ENCODE measurements at places on chromosomes 4 and X. TPM values are rescaled to one million over a fixed set of nuclear protein-coding genes. Genes with fewer than 3 reads are reported as not detected.

- no peak overlapping the region for H3K27ac ChIP-seq
- no peaks in the 10 kb centered on the region for H3K36me3 ChIP-seq
- DNase-seq = no peak
- no peaks in the 10 kb centered on the region for H3K27me3 ChIP-seq
Observed at GRCh38 chr4:173121076-173121561, 47.5 kb upstream of the GALNT7 start.

DNA sequence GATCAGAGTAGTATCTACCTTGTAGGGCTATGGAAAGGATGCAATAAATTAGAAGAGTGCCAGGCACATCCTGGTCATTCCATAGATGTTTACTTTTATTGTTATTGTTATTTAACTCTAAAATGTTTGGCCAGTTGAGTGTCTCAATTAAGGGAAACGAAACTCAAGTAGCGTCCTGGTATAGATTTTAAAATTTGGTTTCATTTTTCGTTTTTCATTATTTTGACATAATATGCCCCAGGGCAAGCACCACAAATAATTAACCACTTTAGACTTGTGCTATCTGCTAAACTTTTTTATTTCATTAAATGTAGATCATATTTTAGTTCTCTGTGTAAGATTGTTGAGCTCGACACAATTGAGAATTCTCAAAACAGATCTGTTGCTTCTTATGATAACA, 179.7 kb upstream of the PRPS2 start:
- no peaks in the 10 kb centered on the region for H3K36me3 ChIP-seq
- H3K4me3 ChIP-seq = no peak overlapping the region
- no peak overlapping the region for H3K27ac ChIP-seq
- no peaks in the 10 kb centered on the region for H3K4me1 ChIP-seq
- DNase-seq = no peak
- H3K27me3 ChIP-seq = peaks cover 9% of the 10 kb centered on the region

- no peaks in the 10 kb centered on the region for H3K4me1 ChIP-seq
- H3K4me3 ChIP-seq = no peak overlapping the region
- H3K36me3 ChIP-seq = no peaks in the 10 kb centered on the region
- no peaks in the 10 kb centered on the region for H3K27me3 ChIP-seq
Observed at GRCh38 chr4:144750348-144750747, 104.4 kb downstream of the HHIP start.

- H3K27ac ChIP-seq = no peak overlapping the region
- no peaks in the 10 kb centered on the region for H3K27me3 ChIP-seq
- H3K4me3 ChIP-seq = no peak overlapping the region
- DNase-seq = no peak
- H3K4me1 ChIP-seq = no peaks in the 10 kb centered on the region
- no peaks in the 10 kb centered on the region for H3K36me3 ChIP-seq
Observed at GRCh38 chr4:127240764-127241105, 392.0 kb upstream of the INTU start.

- no peak overlapping the region for H3K4me3 ChIP-seq
- H3K27me3 ChIP-seq = peaks cover 3% of the 10 kb centered on the region
- H3K27ac ChIP-seq = no peak overlapping the region
- no peaks in the 10 kb centered on the region for H3K36me3 ChIP-seq
- DNase-seq = no peak
Observed at GRCh38 chrX:68599256-68600152, 48.0 kb upstream of the STARD8 start.

DNA sequence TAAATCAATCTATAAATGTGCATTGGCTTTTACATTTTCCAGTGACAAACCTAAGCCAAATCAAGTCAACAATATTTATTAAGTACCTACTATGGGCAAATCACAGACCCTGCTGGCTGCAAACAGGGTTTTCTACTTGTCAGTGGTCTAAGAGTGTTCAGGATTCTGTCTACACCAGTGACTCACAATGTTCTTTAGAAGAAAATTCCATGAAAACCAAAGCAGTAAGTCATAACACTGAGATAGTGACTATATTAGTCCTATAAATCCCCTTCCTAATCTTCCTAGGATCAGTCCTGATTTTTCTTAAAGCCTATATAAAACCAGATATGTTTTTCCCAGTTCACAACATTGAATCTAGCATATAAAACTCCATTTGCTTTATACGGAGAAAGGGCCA, 69.7 kb downstream of the PPP3CA start:
- H3K4me1 ChIP-seq = peaks cover 51% of the 10 kb centered on the region
- no peak for DNase-seq
- no peak overlapping the region for H3K4me3 ChIP-seq
- no peaks in the 10 kb centered on the region for H3K27me3 ChIP-seq

GRCh38 chrX:12379671-12380070, 241.4 kb downstream of the FRMPD4 start:
- no peak overlapping the region for H3K4me3 ChIP-seq
- H3K36me3 ChIP-seq = no peaks in the 10 kb centered on the region
- H3K4me1 ChIP-seq = no peaks in the 10 kb centered on the region
- no peak for DNase-seq

DNA sequence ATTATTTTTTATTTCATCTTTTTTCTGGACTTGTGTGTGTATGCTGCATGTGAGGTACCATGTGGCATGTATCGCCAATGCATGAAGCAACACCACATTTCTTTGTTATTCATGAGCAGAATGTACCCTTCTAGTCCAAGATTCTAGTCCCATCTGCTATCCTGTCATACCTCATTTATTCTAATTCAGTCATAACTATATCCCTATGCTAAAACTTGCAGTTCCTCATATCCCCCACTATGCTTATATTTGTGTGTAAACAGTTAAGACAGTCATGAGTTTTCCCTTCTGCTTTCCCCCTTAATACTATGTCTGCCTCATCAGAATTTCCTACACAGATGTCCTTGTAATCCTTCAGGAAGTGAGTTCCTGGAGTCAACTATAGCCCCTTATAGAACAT, 19.7 kb downstream of the OCRL start:
- H3K36me3 ChIP-seq = no peaks in the 10 kb centered on the region
- H3K27ac ChIP-seq = no peak overlapping the region
- H3K4me1 ChIP-seq = no peaks in the 10 kb centered on the region
- H3K4me3 ChIP-seq = no peak overlapping the region

ERVMER34-1 gene
- polyA plus RNA-seq = 0.32 TPM

NEXMIF gene
- 2.5 TPM for polyA plus RNA-seq

All from adrenal gland (tissue), 19 donors.